Fibroblast of villous mesenchyme (primary cell): ENCODE measurements at places on chromosomes 6 and 20.

DNA sequence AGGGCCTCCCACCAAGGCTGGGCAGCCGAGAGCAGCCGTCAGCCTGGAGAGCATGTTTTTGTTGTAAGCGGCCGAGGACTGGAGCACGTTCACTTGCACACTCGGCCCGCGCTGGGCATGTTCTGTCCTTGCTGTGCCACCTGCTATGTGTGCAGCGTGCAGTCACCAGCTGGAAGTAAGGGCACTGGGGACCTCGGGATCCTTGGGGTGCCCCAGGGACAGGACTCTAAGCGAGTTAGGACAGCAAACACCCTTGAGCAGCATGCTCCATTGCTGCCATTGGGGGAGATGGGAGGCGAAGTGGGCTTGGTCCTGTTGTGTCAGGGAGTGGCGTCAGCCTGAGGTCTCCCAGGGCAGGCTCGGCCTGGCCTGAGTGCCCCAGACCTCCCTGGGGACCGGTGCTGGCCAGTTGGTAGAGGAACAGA, 18.6 kb downstream of the DYNLT1 start:
- DNase-seq: no peak

GRCh38 chr20:57391439-57392301, 474 bp downstream of the RBM38 start:
- no peak for DNase-seq

GRCh38 chr20:50227506-50227905, 36.9 kb downstream of the CEBPB start:
- DNase-seq: no peak

DNA sequence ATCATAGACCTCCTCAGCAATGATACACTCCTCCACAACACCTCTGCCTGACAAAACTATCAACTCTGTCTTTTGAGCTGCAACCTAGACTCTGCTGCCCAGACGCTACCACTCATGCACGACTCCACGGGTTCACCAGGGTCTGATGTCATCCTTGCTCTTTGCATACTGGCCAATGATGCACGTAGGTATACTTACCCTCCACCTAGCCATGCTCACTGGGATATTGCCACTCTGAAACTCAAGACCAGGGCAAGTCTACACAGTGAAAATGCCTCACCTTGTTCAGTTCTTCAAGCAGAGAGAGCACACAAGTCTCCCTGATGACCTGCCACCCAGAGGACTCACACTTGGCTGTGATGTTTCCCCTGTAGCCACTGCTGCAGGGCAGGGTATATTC, 27.7 kb downstream of the ADGRF1 start:
- no peak for DNase-seq

DNA sequence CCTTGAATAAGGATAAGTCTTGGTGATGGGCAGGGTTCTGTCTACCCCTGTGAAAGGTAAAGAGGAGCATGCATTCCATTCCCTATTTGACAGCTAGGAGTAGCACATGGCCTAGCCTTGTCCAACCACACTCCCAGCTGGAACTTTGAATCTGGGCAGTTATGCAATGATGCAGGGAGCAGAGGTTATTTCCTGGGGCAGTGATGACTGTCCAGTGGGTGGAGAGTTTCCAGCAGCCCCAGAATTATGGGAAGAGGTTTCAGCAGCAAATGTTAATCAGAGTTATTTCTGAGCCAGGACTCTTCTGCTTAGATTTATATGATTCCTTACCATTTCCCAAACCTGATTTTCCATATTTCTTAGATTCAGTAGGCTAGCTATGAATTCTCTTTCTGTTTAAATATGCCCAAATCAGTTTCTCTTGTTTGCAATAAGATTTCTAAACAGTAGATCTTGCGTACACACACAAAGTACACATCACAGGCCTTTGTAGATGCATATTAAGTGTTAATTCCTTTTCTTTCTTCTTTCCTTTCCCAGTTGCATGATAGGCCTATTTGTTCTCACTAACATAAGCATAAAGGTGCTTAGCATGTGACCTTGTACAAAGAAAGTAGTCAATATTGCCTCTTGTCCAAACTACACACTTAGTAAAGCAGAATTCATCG, 17.3 kb upstream of the TXLNB start:
- DNase-seq: peak; percentile 62

GRCh38 chr20:49420292-49420691, 62.2 kb downstream of the KCNB1 start:
- no peak for DNase-seq

- no peak for DNase-seq
These were observed 251.6 kb upstream of the DEFB112 start for GRCh38 chr6:50301307-50301706.

GRCh38 chr6:119669221-119669620, 319.7 kb upstream of the MAN1A1 start:
- no peak for DNase-seq

DNA sequence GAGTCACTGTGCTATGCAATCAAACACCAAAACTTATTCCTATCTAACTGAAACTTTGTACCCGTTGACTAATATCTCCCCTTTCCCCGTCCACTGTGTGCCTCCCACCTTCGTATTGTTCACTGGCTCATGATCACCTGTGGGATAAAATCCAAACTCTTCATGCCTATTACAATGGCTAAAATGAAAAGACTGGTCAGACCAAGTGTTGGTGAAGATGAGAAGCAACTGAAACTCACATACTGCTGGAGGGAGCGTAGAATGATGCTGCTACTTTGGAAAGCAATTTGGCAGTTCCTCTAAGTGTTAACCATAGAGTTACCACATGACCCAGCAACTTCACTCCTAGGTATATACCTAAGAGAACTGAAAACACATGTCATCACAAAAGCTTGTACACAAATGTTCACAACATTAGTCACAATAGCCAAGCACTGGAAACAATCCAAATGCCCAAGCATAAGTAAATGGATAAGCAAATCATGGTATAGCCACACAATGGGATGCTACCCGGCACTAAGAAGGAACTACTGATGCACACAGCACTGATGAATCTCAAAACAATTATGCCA, 13.1 kb downstream of the RPS10 start:
- DNase-seq: no peak

DNA sequence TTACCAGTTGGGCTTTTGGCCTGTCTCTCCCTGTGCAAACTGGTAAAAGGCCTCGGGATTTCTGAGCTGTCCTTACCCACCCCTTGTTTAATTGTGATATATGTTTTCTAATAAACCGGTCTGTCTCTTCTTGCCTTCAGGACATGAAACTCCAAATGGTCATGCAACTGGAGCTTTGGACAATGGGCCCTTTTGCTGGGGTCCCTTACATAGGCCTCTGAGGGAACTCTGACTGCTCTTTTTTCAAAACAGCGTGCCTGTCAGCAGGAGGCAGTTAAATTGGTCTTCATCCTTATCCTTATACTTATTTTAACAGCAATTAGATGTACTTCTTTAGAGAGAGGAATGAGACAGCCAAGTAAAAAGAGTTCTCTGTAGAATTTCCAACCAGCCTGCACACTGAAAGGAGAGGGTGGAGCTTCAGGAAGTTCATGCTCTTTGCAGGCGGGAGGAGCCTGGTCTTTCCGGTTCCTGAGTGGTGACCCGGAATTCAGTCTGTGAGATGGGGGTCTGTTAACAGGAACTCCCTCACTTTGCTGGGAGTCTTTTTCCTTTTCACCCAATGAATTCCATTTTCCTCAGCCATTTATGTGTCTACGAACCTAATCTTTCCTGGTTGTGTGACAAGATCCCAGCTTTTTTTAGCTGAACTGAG, 299.6 kb upstream of the GJE1 start:
- DNase-seq: no peak

DNA sequence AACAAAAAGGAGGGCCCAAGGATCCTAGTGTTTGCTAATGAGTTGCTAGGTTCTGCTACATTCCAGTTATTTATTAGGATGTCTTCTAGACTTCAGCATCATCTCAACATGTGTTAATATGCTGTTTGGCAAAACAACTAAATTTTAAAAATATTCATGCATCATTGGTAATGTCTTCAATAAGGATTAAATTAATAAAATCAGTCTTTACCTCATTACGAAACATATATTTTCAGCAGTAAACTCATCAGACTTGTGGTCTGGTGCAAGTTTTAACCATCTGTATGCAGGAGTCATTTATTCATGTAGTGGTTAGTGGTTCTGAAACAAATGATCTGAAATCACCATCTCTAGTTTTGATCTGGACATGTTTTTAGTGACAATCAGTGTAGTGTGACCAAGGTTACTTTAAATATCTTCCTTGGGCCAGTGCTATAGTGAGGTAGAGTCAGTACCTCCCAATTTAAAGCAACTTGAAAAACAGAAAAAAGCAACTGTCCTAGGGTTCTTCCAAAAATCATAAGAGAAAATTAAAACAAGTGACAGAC, 85.0 kb upstream of the KCNK16 start:
- no peak for DNase-seq

DNA sequence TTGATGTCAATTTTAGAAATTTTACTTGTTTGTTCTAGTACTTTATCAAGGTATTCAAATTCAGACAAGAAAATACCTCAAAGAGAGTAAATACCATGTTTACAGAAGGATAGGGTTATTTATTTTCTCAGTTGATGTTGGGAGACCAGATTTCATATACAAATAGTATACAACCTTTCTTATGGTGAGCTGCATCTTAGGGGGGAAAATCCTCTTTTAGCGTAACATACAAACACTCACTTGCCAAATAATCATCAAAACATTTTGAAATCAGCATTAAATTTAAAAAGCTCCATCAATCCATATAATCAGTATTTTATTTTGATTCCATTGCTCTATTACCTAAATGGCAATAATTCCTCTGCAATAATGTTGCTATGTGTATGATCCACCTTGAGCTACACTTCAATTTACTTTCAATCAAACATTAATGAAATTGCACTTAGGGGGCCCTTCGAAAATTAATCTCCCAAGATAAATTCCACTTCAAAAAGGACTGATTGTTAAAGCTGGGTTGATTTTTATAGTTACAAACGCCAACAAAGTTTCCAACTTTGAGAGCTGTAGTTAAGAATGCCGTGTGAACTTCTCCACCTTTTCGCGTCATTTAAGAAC, 2.2 kb downstream of the NKX2-4 start:
- DNase-seq: no peak

GRCh38 chr6:7377961-7378360, 11.6 kb downstream of the CAGE1 start:
- DNase-seq: no peak

DNA sequence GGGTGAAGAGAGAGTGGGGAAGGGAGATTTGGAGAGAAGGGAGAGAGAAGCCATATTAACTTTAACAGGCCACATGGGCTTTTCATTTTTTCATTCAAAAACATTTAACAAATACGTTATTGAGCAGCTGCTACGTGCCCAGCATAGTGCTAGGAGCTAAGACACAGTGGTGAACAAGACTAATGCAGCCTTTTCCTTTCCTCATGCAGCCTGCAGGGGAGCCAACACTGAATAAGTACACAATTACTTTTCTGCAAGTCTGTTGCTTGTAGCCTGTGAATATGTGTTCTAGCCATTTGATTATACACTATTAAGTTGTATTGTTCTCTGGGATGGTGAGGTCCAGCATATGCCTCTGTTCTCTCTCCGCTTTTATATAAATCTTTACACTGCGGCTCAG, 1.9 kb upstream of the BLOC1S5 start:
- DNase-seq: no peak

GRCh38 chr20:9493803-9494202, 20.6 kb upstream of the LAMP5 start:
- DNase-seq: no peak

- DNase-seq: no peak
These were observed 182.2 kb upstream of the RREB1 start for GRCh38 chr6:6925391-6926164.

- DNase-seq: no peak
These were observed 250.3 kb upstream of the PLN start for GRCh38 chr6:118297821-118298220.

DNA sequence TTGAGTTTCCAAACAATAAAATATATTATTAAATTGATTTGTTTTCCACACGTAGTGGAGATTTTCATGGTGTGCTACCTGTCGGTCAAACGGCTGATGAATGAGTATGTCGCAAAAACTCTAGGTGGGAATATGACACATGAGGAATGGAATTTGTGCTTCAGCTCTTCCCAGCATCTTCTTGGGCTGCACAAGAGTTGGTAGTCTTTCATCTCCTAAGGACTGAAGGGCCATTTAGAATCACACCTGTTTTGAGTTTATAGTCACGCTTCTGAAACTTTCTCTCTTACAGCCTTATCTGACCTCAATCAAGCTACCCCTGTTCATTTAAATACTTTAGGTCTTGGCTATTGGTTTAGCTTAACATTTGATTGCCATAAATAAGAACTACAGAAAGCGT, 157.7 kb upstream of the AKAP12 start:
- no peak for DNase-seq

DNA sequence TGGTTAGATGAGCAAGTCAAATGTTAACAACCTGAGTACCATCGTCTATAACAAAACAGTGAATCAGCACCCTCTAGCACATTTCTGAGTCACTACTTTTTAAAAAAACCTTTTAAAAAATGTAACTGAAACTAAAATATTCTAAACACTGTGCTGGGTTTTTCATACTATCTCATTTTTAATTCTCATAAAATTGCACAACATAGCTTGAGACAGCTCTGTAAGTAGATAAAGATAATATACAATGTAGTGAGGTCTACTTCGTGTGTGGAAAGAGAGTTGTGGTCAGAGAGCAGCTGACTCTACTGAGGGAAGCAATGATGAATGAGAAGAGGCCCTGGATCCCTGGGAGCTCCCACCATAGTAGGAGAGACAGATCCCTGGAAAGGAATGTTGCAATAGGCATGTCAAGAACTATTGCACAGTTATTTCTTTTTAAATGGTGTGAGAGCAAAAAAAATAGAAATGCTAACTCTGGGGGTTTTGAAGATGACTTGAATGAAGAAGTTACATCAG, 13.6 kb upstream of the CALHM6 start:
- peak; percentile 100 for DNase-seq

- DNase-seq: peak; percentile 95
These were observed 124.1 kb downstream of the FOXO3 start for GRCh38 chr6:108684771-108685329.

GRCh38 chr6:6683969-6684833, 95.7 kb downstream of the LY86 start:
- DNase-seq: no peak

- DNase-seq: no peak
These were observed 188.3 kb upstream of the KCNG1 start for GRCh38 chr20:51211191-51211590.

DNA sequence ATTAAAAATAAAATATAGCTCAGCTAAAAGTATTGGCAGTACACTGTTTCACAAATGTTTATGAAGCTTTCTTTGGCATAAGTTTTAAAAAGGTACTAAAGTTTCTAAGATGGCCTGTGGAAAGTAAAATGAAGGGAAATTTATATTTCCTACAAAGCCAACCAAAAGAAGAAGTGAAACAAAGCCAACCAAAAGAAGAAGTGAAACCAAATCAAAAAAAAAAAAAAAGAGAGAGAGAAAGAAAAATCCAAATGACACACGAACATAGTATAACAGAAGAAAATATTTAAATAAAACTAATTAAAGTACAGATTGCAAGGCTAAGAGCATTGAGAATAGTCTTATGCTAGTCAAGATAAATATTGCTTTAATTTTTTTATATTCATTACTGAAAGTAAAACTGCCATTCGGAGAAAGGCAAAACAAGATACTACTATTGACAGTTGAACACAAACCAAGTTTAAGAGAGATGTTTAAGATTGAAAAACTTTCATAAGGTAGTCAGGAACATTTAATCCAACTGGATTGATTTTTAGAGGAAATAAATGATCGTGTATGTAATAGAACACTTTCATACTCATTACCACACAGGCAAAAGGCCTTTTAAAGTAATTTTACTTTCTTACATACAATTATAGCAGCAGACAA, 12.8 kb upstream of the KHDRBS2 start:
- DNase-seq: no peak
